ENCODE measurements at places on chromosomes 5 and 9.

DNA sequence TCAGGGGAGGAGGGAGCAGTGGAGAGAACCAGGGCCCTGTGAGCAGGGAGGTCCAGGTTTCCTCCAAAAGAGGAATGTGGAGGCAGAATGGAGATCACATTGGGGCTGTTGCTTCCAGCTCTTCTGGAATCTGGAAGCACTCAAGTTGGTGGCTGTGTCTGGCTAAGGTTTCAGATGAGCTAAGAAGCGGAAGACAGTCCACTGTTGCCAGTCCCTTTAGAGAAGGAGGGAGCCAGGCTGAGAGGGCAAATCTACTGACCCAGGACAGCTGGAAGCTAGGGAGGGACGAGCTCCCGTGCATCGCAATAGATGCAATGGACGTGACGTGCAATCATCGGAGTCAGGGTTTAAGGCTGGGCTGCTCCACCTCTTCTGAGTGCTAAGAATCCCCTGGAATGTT is 71.2 kb downstream of the TENT4A start:
- H3K27me3 ChIP-seq: no peaks in the 10 kb centered on the region
- no peak overlapping the region for H3K4me3 ChIP-seq
- H3K27ac ChIP-seq: no peak overlapping the region
- no peak for DNase-seq
- H3K4me1 ChIP-seq: no peaks in the 10 kb centered on the region

DNA sequence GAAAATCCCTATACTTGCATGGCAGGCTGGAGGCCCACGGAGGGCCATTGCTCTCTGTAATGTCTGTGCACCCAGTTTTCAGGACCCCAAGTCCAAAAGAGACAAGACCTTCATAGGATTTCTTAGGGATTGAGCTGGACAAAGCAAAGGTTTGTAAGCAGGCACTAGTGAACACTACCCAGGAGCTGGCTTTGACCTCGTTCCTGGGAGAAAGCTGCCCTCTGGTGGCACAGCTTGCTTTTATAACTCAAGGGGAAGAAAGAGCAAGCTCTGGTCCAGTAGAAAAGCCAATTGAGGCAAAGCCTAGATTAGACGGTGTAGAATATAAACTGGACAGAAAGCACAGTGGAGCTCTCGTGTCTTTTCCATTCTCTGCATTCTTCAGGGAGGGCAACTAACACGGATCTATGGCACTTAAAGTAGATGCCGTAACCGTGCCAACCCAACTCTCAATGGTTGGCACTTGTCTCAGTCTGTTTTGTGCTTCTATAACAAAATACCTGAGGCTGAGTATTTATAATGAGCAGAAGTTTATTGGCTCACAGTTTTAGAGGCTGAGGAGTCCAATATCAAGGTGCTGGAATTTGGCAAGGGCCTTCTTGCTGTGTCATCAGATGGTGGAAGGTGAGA is 7.9 kb downstream of the GABRP start:
- no peak for DNase-seq
- H3K27me3 ChIP-seq: no peaks in the 10 kb centered on the region
- H3K4me1 ChIP-seq: peaks cover 2% of the 10 kb centered on the region
- no peaks in the 10 kb centered on the region for H3K36me3 ChIP-seq
- no peak overlapping the region for H3K4me3 ChIP-seq

DNA sequence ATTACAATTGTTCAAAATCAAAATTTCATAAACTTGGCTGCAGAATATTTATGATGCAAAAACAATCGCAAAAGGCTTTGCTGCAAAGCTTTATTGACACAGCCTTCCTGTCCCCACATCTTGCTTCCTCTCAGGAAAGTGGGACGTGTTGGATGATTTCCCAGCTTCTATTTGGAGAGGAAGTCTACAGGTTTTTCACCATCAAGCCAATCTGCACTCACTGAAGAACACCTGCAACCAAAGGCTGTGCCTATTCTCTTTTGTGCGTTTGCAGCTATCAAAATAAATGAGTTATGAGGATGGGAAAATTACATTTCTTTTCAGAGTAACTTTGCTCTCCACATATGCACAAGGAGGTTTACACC is 214.4 kb downstream of the PLK2 start:
- peak overlapping the region; percentile 44 for H3K27ac ChIP-seq
- DNase-seq: no peak
- H3K36me3 ChIP-seq: no peaks in the 10 kb centered on the region

- DNase-seq: no peak
- no peaks in the 10 kb centered on the region for H3K27me3 ChIP-seq
- no peaks in the 10 kb centered on the region for H3K4me1 ChIP-seq
- no peak overlapping the region for H3K27ac ChIP-seq
These were observed 231.4 kb downstream of the MARCHF11 start for GRCh38 chr5:15948190-15948589.

DNA sequence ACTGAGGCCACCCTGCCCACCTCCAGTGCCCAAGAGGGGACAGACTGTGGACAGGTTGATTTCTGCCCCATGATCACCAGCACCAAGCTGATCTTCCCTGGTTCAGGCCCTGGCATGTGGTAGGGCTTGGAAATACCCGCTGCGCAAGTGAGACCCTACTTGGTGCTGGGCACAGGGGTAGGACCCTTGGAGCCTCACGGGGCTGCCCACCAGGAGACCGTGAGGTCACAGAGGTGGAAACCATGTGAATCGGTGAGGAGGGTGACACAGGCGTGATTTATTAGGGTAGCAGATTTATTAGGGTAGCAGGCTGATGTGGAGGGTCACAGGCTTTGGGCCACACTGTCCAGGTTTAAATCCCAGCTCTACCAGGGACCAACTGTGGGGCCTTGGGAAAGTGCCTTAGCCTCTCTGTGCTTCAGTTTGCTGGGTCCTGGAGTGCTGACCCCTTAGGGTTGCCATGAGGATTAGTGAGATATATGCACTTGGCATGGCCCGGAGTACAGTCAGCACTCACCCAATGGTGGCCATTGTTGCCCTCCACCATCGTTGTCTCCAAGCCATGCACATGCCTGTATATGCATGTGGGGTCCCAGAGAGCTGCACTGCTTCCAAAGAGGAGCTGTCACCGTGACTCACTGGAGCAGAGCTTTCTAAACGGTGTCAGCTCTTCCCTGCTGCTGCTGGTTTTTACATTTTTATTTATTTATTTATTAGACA is 20.9 kb upstream of the DUSP1 start:
- peaks cover 75% of the 10 kb centered on the region for H3K4me1 ChIP-seq
- H3K36me3 ChIP-seq: no peaks in the 10 kb centered on the region
- H3K4me3 ChIP-seq: no peak overlapping the region
- peak overlapping the region; percentile 92 for H3K27ac ChIP-seq

DNA sequence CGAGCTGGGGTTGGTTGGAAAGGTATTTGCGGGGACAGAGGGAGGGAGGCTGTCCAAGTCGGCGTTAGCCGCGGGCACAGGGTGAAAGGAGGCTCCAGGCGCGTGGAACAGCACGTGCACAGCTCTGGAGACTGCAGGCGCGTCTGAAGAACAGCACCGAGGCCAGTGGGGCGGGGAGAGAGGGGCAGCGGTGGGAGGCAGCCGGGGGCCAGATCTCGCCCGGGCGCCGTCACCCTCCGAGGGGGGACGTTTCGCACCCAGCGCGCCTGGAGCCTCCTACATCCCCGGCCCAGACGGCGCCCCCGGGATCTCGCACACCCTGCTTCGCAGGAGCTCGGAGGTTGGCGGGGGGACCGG is 79.6 kb downstream of the NTNG2 start:
- H3K4me1 ChIP-seq: peaks cover 6% of the 10 kb centered on the region
- peak overlapping the region; percentile 70 for H3K4me3 ChIP-seq
- DNase-seq: no peak
- H3K27ac ChIP-seq: no peak overlapping the region

GRCh38 chr5:173973616-173973969 is 15.4 kb upstream of the C5orf47 start:
- H3K4me1 ChIP-seq: peaks cover 5% of the 10 kb centered on the region
- no peaks in the 10 kb centered on the region for H3K27me3 ChIP-seq
- peak overlapping the region; percentile 58 for H3K4me3 ChIP-seq
- no peaks in the 10 kb centered on the region for H3K36me3 ChIP-seq

- H3K27ac ChIP-seq: no peak overlapping the region
- H3K27me3 ChIP-seq: no peaks in the 10 kb centered on the region
- no peak overlapping the region for H3K4me3 ChIP-seq
- no peaks in the 10 kb centered on the region for H3K4me1 ChIP-seq
These were observed 303.9 kb downstream of the TENT4A start for GRCh38 chr5:7016999-7017747.

- H3K36me3 ChIP-seq: no peaks in the 10 kb centered on the region
- DNase-seq: no peak
- peak overlapping the region; percentile 100 for H3K27ac ChIP-seq
- H3K4me1 ChIP-seq: peaks cover 53% of the 10 kb centered on the region
- peak overlapping the region; percentile 80 for H3K4me3 ChIP-seq
These were observed 8.1 kb downstream of the ARPC5L start for GRCh38 chr9:124869986-124870560.

DNA sequence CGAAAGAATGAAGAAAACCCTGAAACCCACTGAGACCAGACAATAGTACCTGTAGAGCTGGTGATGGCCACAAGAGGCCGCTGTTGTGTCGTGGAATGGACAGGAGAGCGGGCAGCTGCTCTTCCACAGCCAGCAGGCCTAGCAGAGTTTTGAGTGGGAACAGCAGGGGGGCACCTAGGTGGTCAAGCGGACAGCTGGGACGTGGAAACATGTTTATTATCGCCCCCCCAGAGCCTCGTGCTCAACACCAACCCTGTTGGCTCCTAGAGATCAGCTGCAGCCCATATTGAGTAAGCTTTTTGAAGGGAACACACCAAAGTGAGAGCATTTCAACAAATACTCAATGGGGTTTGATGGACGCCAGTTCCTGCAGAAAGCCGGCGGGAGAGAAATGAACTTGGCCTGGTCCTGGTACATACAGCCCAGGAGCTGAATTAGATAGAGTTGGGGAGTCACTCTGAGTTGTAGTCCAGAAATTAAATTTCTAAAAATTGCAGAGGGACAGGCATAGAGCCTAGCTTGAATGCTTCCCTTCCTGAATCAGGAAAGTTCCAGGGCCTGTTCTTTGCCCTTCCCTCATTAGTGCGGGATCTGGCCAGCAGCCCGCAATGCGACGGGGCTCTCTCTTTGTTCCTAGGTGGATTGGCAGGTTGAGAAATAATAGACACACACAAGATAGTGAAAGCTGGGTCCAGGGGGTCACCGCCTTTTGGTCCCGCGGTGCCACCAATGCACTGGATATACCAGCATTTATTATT is 33.8 kb downstream of the MFAP3 start:
- no peaks in the 10 kb centered on the region for H3K27me3 ChIP-seq
- H3K36me3 ChIP-seq: no peaks in the 10 kb centered on the region
- no peak overlapping the region for H3K27ac ChIP-seq
- H3K4me1 ChIP-seq: peaks cover 3% of the 10 kb centered on the region
- no peak overlapping the region for H3K4me3 ChIP-seq
- peak; percentile 58 for DNase-seq

DNA sequence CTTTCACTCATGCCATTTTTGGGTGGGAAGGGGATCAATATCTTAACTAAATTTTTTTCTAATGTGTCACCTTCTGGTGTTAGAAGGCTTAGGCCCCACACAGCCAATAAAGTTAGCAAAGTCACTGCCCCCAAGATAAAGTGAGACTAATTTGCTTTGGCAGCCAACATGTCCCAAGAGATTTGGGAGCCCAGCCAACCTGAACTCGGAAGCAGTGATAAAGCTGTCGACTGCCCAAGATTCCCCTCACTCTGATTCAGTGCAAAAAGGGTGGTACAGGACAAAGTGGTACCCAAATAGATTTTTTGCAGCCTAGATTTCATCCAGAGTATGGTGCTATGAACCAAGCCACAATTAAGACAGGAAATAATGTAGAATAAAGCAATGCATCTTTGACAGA is 572.5 kb upstream of the ARRDC3 start:
- no peaks in the 10 kb centered on the region for H3K36me3 ChIP-seq
- no peak overlapping the region for H3K4me3 ChIP-seq
- H3K27ac ChIP-seq: no peak overlapping the region
- no peaks in the 10 kb centered on the region for H3K4me1 ChIP-seq
- H3K27me3 ChIP-seq: no peaks in the 10 kb centered on the region
- no peak for DNase-seq

- no peak overlapping the region for H3K27ac ChIP-seq
- no peak for DNase-seq
- no peak overlapping the region for H3K4me3 ChIP-seq
- no peaks in the 10 kb centered on the region for H3K4me1 ChIP-seq
These were observed 58.2 kb downstream of the PHF2 start for GRCh38 chr9:93634311-93635185.

GRCh38 chr5:175682664-175683063 is 24.8 kb downstream of the HRH2 start:
- H3K27ac ChIP-seq: no peak overlapping the region
- DNase-seq: no peak
- no peaks in the 10 kb centered on the region for H3K27me3 ChIP-seq
- H3K4me1 ChIP-seq: peaks cover 19% of the 10 kb centered on the region
- no peaks in the 10 kb centered on the region for H3K36me3 ChIP-seq

DNA sequence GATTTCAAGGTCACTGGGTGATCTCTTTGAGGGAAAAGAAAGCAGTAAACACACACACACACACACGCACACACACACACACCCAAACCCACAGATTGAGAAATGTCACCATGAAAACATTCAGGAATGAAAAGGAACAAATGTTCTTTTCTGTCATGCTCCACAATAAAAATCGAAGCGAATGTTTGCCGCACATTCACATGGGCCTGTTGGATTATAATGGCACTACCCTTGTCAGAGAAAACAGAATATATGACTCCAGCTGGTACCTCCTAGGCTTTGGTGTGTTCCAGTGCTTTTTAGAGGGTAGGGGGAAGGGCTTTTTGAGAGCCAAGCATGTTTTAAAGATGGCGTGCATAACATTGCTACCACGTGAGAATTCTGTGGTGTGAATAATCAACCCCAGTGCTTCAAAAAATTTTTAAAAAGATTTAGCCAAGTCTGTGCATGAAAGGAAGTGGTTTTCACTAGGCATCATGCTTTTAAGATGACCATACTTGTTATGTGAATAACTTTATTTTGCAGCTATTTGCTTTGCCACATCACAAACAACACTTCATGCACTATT is 120.8 kb upstream of the ZNF608 start:
- H3K36me3 ChIP-seq: no peaks in the 10 kb centered on the region
- H3K4me1 ChIP-seq: peaks cover 22% of the 10 kb centered on the region
- H3K4me3 ChIP-seq: no peak overlapping the region
- H3K27me3 ChIP-seq: no peaks in the 10 kb centered on the region
- DNase-seq: no peak

DNA sequence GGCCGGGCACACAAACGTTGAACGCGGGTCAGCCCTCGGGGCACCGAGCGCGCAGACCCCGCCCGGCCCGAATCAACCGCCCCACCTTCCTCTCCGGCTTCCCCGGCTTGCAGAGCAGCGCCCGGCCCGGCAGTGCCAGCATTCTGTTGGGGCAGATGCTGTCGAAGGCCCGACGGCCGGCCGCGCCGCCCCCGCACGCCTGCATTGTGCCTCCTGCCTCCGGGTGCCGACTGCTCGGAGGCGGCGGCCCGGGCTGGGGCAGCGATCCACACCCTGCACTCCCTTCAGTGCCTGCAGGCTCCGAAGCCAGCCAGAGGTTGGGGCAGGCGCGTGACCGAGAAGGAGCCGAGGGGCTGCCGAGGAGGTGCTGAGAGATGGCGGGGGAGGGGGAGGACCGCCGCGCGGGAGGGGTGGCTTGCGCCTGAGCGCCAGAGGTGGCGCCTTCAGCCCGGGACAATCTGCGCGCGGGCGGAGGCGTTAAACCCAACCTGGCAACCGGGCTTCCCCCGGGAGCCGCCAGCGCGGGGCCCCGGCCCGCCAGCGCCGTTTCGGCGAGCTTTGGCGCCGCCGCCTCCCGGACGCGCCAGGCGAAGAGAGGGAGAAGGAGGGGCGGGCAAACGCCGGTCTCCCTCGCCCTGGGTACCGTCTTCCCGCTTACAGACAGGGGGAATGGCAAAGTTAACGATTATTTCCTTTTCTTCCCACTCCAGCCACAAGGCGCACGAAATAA is at the start of gene MCIDAS:
Gene MCIDAS, minus strand, starts transcription at position 382 of the 730 bp plus-strand sequence. Its CDS starts 177 bp downstream, at position 205.
- no peaks in the 10 kb centered on the region for H3K36me3 ChIP-seq
- peaks cover 27% of the 10 kb centered on the region for H3K4me1 ChIP-seq
- H3K4me3 ChIP-seq: peak within 1 kb of the TSS; percentile 52
- peaks cover 98% of the 10 kb centered on the region for H3K27me3 ChIP-seq
- H3K27ac ChIP-seq: no peak within 1 kb of the TSS

Measured in gastrocnemius medialis (tissue), 4 donors.